T1000 (cell line): ENCODE measurements at places on chromosomes 1 and 21.

DNA sequence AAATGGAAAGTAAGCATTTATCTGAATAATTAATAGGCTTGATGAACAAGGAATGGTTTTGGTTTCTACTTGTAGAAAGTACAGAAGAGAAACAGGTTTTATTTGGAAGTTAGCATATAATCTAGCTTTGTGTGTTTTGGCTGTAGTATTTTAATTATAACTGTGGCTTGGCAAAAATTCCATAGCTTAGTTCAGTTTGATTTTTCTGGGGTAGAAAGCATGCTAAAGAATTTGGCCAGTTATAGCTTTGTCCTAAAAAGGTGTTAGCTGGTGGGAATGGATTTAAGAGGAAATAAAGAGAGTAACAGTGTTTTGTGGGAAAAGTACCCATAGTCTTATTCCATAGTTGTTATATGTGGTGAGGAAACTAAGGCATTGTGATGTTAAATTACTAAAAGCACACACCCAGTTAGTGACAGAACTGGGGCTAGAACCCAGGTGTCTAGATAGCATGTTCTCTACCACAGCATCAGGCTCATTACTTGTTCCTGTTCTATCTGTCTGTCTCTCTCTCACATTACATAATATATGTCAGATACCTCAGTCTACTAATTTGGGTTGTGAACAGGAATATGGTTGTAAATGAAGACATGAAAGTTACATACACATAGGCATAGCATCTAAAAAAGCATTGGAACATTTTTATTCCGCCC lies 55.0 kb downstream of the MPZL1 start:
- no peak for DNase-seq

GRCh38 chr1:27755286-27755685 lies 17.7 kb upstream of the STX12 start:
- DNase-seq: no peak

GRCh38 chr1:34331020-34331926 lies 154.6 kb downstream of the C1orf94 start:
- no peak for DNase-seq

GRCh38 chr1:20063861-20064292 lies 6.1 kb upstream of the PLA2G5 start:
- no peak for DNase-seq

- DNase-seq: no peak
Observed at GRCh38 chr1:172398193-172398592, 22.3 kb upstream of the C1orf105 start.

DNA sequence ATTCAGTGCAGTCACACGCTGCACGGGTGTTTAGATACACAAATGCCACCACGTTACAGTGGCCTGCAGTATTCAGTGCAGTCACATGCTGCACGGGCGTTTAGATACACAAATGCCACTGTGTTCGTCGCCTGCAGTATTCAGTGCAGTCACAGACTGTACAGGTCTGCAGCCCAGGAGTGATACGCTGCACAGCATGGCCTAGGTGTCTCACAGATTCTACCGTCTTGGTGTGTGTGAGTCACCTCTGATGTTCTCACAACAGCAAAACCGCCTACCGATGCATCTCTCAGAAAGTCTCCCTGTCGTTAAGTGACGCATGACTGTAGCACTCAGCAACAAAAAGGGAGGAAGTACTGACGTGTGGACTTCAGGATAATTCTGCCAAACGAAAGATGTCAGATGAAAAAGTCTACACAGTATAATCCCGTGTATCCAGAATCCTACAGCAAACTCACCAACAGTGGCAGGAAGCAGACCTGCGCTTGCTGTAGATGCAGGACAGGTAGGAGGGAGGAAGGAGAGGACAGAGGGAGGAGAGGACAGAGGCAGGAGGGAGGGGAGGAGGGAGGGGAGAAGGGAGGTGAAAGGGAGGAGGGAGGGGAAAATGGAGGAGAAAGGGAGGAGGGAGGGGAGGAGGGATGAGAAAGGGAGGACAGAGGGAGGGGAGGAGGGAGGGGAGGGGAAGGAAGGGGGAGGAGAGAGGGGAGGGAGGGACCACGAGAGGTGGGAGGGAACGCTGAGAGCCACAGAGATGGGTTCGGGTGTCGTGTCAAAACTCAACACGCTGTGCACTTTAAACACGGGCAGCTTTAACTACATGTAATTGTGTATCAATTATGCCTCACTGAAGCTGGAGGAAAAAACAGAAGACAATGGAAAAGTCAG lies 36.3 kb upstream of the PCBP3 start:
- DNase-seq: no peak

DNA sequence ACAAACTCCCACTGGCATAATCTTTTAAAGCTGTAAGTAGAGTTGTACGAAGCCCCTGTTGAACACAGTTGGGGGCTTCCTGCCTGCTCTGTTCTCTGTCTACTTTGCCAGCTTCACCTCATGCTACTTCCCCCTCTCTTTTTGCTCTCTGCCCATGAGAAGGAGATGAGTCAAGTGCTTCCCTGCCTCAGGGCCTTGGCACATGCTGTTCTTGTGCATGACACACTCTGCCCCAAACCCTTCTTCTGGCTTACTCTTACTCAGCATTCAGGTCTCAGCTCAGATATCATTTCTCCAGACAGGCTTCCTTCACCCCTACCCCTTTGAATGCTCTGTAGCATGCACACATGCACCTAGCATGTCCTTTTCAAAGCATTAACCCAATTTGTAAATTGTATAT lies 208.8 kb downstream of the FOXD2 start:
- no peak for DNase-seq
